ENCODE measurements at places on chromosomes 3 and 15.

- no peak for DNase-seq
These were observed 53.4 kb downstream of the GSK3B start for GRCh38 chr3:120040813-120041377.

DNA sequence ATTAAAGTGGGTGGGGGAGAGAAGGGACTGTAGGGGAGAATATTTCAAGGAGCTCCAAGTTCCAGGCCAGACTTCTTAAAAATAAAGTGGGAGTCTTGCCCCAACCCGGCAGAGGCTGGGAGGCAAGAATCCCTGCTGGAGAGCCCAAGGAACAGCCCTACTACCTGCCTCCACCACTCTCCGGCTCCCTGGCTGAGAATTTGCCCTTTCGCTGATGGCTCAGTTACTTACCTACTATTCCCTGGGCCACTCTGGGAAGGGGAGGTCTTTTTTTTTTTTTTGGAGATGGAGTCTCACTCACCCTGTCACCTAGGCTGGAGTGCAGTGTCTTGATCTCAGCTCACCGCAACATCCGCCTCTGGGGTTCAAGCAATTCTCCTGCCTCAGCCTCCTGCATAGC lies 15.5 kb downstream of the MYL3 start:
- DNase-seq, result no peak

GRCh38 chr3:127147291-127147885 lies 45.5 kb upstream of the PRR23E start:
- DNase-seq, result no peak

DNA sequence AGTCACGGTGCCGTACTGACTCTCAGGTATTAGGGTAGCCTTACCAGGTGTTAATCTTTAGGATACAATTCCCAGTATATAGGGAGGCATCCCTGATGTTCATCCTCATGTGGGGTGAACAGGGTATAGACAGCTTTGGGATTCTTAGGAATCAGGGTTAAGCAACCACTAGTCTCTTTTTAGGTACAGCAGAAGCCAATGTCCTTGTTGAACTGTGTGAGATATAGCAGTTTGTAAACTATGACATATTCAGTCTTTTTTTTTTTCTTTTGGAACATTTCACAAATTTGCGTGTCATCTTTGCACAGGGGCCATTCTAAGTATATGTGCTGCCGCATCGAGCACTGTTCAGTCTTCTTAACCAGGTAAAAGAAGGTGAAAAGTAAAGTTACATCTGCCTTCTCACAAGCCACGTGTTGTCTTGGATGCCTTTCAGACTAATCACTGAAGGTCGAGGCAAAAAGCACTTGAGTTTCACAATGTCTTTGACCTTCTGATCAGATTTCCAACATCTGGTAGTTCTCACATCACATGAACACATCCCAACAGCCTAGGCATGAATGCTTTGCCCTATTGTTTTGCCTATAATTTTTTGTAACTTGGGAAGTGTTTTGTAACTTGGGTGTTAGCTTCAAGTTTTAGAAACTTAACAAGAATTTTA lies 17.2 kb downstream of the TSEN2 start:
- DNase-seq, result no peak

DNA sequence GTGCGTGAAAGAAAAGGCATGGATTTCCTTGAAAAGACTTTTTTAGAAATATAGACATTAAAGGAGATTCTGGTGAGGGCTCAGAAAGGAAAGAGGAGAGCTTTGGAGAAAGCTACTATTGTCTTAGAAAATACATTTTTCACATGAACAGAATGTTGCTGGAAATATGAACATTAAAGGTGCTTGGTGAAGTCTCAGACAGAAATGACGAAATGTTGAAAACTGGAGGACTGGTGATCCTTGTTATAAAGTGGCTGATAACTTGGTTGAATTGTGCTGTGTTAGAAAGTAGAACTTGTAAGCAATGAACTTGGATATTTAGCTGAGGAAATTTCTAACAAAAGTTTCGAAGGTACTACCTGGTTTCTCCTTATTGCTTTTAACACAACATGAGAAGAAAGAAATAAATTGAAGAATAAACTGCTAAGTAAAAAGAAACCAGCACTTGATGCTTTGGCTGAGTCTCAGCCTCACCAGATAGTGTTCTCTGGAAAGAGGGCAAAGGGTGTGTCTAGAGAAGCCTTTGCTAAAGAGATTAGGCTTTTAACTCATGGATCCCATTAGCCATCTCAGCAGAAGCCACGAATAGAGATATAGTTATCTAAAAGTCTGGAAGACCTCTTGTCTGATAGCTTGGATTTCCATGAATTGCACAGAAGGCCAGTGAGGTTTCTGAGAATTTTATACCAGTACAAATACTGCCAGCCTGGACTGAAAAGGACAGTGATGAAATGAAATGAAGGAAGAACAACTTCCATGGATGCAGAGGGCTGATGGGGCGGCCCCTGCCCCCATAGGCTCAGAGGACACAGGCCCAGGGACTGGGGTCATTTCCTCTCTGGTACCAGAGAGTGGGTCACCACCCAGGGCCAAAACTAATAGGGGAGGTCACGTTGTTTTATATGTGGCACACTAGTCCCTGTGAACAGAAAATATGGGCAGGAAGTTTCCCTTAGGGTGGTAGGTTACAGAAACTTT lies 91.5 kb downstream of the RPL22L1 start:
- DNase-seq, result no peak

- DNase-seq, result no peak
These were observed 28.8 kb downstream of the RAB8B start for GRCh38 chr15:63218100-63218808.
